Activated CD4-positive, alpha-beta memory T cell treated with anti-CD3 and anti-CD28 coated beads, Interleukin-2, amount 10 ng/mL, durations not matched to agents 7 days and 5 days (primary cell): ENCODE measurements at places on chromosomes 13 and 19. TPM values are rescaled to one million over a fixed set of nuclear protein-coding genes. Genes with fewer than 3 reads are reported as not detected.
A peak's percentile ranks its signal among the peaks of the same experiment; 100 is the strongest.

RAB20 gene
- 6.9 TPM for total RNA-seq

EML2 gene
- 146 TPM for total RNA-seq

- no peak for DNase-seq
- H3K4me3 ChIP-seq: no peak overlapping the region
- H3K27ac ChIP-seq: peak overlapping the region; percentile 74
- peaks cover 64% of the 10 kb centered on the region for H3K36me3 ChIP-seq
- H3K4me1 ChIP-seq: peaks cover 71% of the 10 kb centered on the region
- H3K27me3 ChIP-seq: no peaks in the 10 kb centered on the region
These were observed 9.3 kb downstream of the RPS9 start for GRCh38 chr19:54209811-54210494.

- no peak overlapping the region for H3K4me3 ChIP-seq
- no peak for DNase-seq
- no peaks in the 10 kb centered on the region for H3K27me3 ChIP-seq
- H3K36me3 ChIP-seq: no peaks in the 10 kb centered on the region
- H3K27ac ChIP-seq: no peak overlapping the region
These were observed 1074.3 kb upstream of the PCDH9 start for GRCh38 chr13:68304286-68304893.

DNA sequence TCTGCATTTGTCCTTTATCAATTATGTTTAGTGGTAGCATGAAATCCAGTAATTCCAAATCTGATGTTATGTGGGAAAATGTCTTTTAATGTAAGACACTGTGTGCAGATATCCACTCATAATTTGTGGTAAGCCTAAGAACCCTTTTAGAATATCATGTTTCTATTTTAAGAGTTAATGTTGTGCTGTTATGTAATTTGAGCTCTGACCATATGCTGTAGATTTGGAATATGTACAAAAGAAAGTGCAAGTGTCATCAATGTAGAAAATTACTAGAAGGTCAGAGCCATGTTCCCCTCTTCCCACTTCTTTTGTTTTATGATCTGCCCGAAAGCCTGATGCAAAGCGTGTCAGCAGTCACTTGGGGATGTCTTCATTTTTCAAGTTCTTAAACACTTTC, 44.5 kb downstream of the SCEL start:
- no peak overlapping the region for H3K4me3 ChIP-seq
- no peaks in the 10 kb centered on the region for H3K36me3 ChIP-seq
- no peak overlapping the region for H3K27ac ChIP-seq
- no peak for DNase-seq

- H3K4me1 ChIP-seq: peaks cover 14% of the 10 kb centered on the region
- H3K27me3 ChIP-seq: peaks cover 23% of the 10 kb centered on the region
- H3K4me3 ChIP-seq: no peak overlapping the region
These were observed 44.2 kb downstream of the WASF3 start for GRCh38 chr13:26601669-26602068.

GRCh38 chr13:63455938-63456337, 2040.3 kb upstream of the PCDH20 start:
- H3K36me3 ChIP-seq: no peaks in the 10 kb centered on the region
- H3K27me3 ChIP-seq: no peaks in the 10 kb centered on the region
- no peak for DNase-seq
- no peak overlapping the region for H3K27ac ChIP-seq
- no peak overlapping the region for H3K4me3 ChIP-seq

GRCh38 chr13:51921790-51922740, 60.3 kb downstream of the CCDC70 start:
- peaks cover 43% of the 10 kb centered on the region for H3K4me1 ChIP-seq
- peaks cover 2% of the 10 kb centered on the region for H3K27me3 ChIP-seq
- no peak overlapping the region for H3K4me3 ChIP-seq
- peak overlapping the region; percentile 47 for H3K27ac ChIP-seq

- DNase-seq: no peak
- H3K4me1 ChIP-seq: no peaks in the 10 kb centered on the region
- no peak overlapping the region for H3K27ac ChIP-seq
- no peak overlapping the region for H3K4me3 ChIP-seq
- peaks cover 29% of the 10 kb centered on the region for H3K27me3 ChIP-seq
These were observed 4.9 kb upstream of the OR10H2 start for GRCh38 chr19:15722956-15723355.

DNA sequence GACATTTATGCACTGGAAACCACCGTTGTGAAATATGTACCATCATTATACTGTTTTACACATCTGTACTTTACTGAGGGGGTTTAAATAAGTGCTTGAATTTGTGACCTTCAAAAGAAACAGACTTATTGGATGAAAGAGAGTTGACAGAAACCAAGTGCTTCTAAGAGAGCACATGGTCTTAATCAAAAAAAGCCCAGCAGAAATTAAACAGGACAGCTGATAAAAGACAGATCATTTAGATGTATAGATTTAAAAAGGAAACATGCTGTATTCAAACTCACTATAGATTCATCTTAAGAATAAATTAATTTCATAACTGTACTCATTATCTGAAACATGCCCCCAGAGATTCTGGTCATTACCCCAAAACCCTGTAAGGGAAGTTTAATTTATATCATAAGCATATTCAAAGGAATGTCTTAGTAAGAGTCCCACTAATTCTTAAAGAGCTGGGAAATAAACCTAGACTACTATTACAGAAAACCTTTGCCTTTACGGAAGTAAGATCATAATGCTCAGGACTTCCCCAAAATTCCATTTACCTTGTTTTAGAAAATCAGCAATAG, 421.8 kb downstream of the DCT start:
- H3K36me3 ChIP-seq: no peaks in the 10 kb centered on the region
- no peaks in the 10 kb centered on the region for H3K27me3 ChIP-seq
- no peaks in the 10 kb centered on the region for H3K4me1 ChIP-seq
- H3K27ac ChIP-seq: no peak overlapping the region

DNA sequence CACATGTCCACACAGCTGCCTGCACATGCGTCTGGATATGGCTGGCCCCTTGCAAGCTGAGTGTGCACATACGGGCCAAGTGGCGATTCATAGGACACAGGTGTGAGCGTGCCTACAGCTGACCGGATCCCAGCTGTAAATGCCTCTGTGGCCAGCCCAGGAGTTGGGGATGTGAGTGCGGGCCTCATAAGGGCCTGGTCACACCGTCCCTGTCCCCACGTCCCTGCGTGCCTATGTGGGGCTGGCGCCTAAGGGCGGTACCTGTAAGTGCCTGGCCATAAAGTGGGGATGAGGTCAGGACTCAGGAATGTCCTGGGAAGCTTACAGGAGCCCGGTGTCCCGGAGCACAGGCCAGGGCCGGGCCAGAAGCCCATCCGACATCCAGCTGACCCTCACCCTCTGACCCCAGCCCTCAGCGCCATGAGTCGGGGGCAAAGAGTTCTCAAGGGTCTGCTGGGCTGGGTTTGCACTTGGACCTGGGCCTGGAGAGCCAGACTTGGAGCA, 1.3 kb upstream of the ARHGAP45 start:
- peaks cover 45% of the 10 kb centered on the region for H3K4me1 ChIP-seq
- H3K4me3 ChIP-seq: peak overlapping the region; percentile 47
- peaks cover 25% of the 10 kb centered on the region for H3K36me3 ChIP-seq
- H3K27ac ChIP-seq: peak overlapping the region; percentile 49
